Activated CD4-positive, alpha-beta T cell treated with anti-CD3 and anti-CD28 coated beads, Interleukin-2, Interleukin-6, amounts not matched to agents 100 ng/mL and 50 ng/mL, durations not matched to agents 16 hours and 8 hours (primary cell): ENCODE measurements at places on chromosomes 16 and 17.

- DNase-seq = no peak
Observed at GRCh38 chr17:32429598-32429997, 14.7 kb upstream of the PSMD11 start.

- DNase-seq = no peak
Observed at GRCh38 chr16:82852388-82853008, 225.7 kb downstream of the CDH13 start.

GRCh38 chr16:35146031-35146710, 1686.8 kb downstream of the TP53TG3F start:
- DNase-seq = no peak

- no peak for DNase-seq
Observed at GRCh38 chr16:53084141-53084541, 29.4 kb downstream of the CHD9 start.

- DNase-seq = no peak
Observed at GRCh38 chr17:48954300-48954755, 9.7 kb upstream of the SNF8 start.

DNA sequence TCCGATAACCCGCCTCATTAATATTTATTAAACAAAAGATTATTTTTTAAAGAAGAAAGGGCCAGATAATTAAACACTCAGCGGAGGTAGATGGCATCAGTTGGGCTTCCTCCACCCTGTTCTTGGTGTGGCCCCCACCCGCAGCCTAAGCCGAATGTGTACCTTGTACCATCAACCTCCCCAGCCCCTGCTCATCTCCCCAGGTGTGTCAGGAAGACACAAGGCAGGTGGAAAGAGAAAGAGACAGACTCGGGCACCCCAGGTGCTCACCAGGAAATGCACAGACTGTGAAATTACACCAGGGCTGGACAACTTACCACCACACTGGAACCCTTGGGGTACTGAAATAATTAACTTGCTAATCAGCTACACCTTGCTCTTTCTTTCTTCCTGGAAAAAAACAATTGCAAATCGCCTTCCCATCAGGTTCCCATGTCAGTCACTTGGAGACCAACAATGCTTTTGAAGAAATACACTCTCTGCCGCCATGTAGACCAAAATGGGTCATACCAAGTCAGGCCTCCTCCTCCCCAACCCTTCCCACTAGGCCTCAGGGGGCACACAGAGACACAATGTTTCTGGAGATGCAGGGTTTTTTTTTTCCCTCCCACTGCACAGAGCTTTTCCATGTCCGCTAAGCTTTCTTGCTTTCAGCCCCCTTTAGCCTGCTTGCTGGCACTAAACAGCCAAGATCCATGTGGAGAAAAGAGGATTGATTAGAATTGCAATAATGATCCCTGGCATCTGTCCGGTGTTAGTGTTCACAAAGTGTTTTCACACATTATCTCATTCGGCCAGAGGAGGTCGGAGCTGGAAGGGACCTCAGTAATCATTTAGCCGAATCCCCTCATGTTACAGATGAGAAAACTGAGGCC, 8.6 kb upstream of the LHX1 start:
- no peak for DNase-seq

DNA sequence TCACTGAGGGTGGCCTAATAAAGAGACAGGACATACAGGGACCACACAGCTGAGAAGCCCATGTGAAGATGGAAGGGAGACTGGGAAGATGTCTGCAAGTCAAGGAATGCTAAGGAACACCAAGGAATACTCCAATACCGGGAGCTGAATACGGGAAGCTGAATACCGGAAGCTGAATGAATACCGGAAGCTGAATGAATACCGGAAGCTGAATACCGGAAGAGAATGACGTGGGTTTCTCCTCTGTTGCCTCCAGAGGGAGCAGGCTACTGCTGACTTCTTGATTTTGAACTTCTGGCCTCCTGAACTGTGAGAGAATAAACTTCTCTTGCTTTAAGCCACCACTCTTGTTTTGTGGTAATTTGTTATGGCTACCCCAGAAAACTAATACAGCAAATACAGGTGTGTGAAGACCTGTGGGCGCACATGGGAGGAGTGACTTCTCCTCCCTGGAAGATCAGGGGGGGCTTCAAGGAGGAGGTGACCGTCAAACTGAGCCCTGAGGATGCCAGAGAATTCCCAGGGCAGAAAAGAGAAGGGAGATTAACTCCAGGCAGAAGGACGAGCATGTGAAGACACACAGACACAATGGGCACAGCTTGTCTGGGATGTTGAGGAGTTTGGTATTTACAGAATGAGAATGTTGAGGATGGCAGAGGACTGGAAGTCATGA, 259.9 kb downstream of the IRF8 start:
- DNase-seq = no peak

DNA sequence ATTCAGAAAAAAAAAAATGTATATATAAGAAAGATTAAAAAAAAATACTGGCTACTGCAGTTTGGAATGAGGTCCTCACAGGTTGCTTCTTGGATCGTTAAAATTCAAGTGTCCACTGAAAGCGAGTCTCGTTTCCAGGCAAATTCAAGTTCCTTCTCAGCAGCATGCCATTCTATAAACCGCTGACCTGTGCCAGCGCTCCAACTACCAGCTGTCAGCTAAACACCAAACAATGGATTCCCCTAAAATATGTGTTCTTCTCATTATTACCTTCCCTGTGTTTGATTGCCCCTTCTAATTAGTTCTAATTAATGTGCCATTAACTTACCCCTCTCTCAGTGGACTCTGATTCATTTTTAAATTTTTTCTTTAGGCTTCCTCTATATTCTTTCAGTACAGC, 92.4 kb downstream of the DNAH9 start:
- DNase-seq = no peak

GRCh38 chr17:80318166-80318565, 57.5 kb downstream of the RNF213 start:
- DNase-seq = no peak

DNA sequence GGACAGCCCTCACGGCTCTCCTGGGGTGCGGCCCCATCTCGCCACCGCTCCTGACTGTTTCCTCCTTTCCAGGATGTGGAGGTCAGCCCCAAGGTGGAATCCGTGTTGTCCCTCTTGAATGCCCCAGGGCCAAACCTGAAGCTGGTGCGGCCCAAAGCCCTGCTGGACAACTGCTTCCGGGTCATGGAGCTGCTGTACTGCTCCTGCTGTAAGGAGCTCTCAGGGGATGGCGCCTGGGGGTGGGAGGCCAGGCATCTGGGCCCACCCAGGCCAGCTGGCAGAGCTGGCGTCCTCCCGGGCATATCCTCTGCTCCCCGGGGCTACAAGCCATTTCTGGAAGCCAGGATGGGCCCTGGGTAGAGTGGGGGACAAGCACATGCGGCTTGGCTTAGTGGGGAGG, 13.2 kb downstream of the IL34 start:
- no peak for DNase-seq

DNA sequence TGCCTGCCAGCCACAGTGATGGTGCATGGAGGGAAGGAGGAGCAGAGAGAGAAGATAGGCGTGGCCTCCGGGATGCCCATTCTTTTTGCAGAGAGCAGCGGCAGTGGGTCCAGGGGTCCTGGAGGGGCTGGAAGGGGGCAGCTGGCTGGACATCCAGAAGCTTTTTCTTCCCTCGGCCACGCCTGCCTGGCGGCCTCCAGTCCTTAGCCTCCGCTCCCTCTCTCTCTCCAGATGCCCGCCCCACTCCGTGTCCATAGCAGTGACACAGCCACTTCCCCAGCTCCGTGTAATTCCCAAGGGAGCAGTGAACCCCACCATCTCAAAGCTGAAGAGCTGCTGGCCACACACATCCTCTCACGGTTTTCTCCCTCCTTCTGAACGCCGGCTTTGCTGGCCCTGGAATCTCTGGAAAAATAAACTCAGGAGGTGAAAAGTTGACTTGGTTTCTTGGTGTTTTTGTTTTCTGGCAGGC, 26.3 kb upstream of the CDC42EP4 start:
- DNase-seq = no peak

- DNase-seq = no peak
Observed at GRCh38 chr17:31807846-31808245, 51.2 kb downstream of the COPRS start.

- no peak for DNase-seq
Observed at GRCh38 chr17:78643326-78643725, 66.1 kb upstream of the DNAH17 start.

DNA sequence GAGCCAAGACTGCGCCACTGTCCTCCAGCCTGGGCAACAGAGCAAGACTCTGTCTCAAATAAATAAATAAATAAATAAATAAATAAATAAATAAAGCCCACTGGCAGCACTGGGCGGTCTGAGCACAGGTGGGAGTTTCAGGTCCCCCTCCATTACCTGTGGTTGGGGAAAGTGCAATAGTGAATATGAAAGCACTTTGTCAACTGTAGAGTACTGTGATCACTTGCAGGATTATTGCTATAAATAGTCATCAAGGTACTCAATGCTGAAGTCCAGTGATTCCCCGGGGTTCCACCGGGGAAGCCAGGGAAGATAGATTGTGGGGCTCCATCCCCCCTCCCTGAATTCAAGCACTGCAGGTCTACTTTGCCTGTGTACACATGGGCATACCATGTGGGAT, 42.7 kb upstream of the CPNE2 start:
- DNase-seq = peak; percentile 40

- no peak for DNase-seq
Observed at GRCh38 chr17:65065906-65066305, 9.4 kb upstream of the GNA13 start.
